Stimulated activated CD4-positive, alpha-beta T cell treated with anti-CD3 and anti-CD28 coated beads, Interleukin-12 subunit alpha, Interleukin-12 subunit beta, amount 100 ng/mL, for 24 hours (primary cell): ENCODE measurements at places on chromosomes 4 and X.

DNA sequence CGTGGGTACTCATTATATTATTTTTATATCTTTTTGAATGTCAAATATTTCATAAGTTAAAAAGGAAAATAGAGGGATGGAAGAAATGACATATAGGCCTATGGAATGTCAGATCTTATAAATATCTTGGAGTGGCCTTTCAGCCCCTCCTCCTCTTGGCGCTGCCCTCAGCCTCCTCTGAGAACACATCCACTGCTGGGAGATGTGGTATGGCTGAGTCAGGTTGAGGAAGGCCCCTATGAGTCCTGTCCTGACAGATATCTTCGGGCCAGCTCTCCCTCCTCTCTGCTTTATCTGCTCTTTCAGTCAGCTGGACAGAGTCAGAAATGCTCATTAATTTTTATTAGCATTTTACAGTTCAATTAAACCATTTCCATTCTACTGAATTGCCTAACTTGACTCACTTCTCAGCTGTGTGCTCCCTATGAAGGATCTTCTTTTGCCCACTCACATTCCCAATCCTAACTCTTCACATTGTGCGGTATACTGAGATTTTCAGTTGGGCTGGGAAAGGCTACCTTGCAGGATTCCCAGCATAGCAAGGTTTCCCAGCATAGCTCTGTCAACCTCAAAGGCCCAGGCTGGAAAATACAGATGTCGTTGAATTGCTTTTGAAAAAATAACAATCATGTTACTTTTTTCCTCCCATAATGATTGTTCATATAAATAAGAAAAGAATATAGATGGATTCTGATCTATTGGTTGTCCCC lies 128.0 kb downstream of the ARHGEF9 start:
- DNase-seq: no peak

- DNase-seq: no peak
These were observed 18.8 kb downstream of the SRPX2 start for GRCh38 chrX:100662796-100663195.

DNA sequence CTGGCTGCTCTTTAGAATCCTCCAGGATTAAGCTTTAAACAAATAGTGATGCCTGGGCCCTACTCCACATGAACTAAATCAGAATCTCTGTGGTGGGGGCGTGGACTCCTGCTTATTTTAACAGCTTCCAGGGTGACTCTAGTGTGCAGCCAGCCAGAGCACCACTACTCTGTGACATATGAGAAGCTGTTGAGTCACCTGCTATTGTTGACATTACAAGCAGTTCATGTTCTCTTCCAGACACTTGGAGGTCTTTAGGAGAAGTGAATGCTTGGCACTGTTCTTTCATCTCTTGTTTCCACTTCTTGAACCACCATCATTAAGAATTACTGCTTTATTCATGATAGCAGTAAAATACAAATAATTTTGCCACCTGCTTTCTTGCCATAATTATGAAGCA lies 426 bp upstream of the C4orf51 start:
- no peak for DNase-seq

- DNase-seq: no peak
These were observed 8.4 kb downstream of the UVSSA start for GRCh38 chr4:1355378-1355777.

- no peak for DNase-seq
These were observed 292.7 kb downstream of the GPAT3 start for GRCh38 chr4:83828601-83829000.

DNA sequence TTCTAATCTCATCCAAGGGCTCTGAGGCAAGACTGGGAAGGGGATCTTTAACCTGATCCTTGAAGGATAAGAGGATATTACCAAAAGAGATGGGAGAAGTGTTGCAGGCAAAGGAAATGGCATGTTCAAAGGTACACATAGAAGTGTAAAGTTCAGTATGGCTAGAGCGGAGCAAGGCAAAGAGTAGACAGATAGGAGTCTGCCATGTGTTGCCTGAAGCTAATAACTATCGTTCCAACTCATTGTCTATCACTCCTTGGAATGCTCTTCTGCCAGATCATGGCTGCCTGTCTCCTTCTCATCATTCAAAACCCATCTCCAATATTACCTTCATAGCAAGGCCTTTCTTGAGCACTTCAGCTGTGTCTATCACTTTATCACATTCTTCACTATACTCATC lies 55.2 kb upstream of the IL1RAPL2 start:
- DNase-seq: no peak

GRCh38 chrX:146006637-146007036 lies 189.0 kb downstream of the SLITRK2 start:
- no peak for DNase-seq

- DNase-seq: no peak
These were observed 48.1 kb upstream of the TLR3 start for GRCh38 chr4:186020793-186021407.

DNA sequence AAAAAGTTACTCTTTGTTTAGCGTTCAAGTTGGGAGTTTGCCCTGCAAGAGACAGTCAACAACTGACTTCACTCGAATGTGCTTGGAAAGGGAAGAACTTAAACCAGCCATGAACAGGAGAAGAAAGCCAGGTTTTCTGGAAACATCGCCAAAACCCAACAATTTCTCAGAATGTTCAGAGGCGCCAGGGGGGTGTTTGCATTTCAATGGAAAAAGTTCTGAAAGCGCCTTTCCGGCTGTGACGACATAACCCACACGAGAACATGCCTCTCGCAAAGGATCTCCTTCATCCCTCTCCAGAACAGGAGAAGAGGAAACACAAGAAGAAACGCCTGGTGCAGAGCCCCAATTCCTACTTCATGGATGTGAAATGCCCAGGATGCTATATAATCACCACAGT lies 78.1 kb upstream of the ADGRA3 start:
- DNase-seq: no peak

- no peak for DNase-seq
These were observed 384.6 kb downstream of the PPP3CA start for GRCh38 chr4:100962698-100963097.

DNA sequence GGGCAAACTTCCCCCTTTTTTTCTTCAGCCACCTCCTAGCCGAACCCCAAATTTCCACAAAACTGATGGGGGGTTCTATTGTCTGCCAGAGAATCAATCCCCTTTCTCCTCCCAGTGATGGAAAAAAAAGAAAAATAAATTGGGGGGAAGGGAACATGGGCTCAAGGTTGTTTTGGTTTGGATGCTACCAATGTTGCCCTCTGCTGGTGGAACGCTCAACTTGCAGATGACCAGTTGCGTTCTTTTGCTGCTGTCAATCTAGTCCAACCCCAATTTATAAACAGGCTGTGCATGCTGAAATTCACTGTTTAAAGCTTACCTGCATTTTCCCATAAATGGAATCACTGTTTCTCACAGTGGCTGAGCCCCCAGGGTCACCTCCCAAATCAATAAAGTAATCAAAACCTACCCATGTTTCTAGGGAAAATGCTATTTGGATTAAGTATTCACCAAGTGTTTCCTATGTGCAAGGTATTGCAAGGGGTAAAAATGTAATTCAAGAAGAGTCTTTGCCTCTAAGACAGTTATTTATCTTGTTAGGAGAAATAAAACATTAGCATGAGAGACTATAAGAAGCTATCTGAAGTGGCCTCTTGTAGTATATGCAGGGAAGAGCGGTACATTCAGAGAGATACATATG lies 116.7 kb upstream of the TMEM164 start:
- DNase-seq: no peak

GRCh38 chrX:30219372-30219771 lies 4.0 kb downstream of the MAGEB2 start:
- DNase-seq: no peak

DNA sequence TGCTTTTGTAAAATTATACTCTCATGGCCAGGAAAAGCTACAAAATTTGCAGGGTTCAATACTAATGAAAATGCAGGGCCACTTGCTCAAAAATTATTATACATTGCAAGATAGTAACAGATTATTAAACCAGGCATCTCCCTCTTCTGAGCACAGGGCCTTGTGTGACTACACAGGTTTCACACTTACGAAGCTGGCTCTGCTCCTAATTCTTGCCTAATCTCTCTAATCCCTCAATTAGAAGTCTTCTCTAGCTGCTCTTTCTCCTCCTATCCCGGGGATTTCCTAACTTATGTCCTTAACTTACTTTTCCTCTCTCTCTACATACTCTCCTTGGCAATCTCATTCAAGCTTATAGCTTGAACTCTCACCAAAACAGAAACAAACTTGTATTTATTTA lies 168.3 kb downstream of the AREG start:
- no peak for DNase-seq

DNA sequence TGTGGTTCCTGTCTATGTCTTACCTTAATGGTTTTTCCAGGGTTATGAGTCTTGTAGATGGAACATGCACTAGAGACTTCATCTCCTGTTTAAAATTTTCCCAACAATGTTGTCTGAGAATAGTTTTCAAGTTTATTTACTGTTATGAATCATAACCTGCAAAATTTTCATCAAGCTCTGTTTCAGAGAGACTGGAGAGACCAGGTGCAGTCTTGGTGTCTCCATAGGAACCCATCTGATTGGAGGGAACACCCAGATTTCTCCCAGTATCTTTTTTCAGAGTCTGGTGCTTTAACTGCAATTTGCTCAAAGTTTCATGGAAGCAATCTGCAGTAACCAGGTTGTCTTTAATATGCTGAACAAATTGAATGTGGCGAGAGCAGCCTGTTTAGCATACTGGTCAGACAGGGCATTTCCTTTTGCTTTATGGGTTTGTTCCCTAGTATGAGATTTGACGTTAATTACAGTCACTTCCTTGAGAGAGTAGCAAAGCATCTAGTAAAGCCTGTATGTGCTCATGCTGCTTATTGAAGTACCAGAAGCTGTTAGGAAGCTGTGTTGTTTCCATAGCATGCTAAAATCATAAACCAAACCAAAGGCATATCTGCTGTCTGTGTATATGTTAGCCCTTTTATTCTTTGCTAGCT lies 18.8 kb upstream of the VSIG1 start:
- DNase-seq: no peak

DNA sequence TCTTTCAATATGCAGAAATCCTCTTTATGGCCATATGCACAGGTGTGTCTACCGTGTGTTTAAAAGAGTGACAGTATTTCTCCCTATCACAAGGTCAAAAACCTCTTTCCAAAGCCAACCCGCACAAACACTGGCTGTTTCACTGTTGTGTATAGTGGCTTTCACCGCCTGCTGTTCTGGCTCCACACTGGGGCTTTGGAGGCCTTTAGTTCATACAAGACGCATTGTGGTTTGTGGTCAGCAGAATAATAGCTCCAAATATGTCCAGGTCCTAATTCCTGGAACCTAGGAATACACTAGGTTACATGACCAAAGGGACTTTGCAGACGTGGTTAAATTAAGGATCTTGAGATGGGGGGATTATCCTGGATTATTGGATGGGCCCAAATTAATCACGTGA lies 40.7 kb upstream of the FAM9A start:
- DNase-seq: no peak

- DNase-seq: no peak
These were observed 594.7 kb upstream of the GALNT7 start for GRCh38 chr4:172573899-172574298.

DNA sequence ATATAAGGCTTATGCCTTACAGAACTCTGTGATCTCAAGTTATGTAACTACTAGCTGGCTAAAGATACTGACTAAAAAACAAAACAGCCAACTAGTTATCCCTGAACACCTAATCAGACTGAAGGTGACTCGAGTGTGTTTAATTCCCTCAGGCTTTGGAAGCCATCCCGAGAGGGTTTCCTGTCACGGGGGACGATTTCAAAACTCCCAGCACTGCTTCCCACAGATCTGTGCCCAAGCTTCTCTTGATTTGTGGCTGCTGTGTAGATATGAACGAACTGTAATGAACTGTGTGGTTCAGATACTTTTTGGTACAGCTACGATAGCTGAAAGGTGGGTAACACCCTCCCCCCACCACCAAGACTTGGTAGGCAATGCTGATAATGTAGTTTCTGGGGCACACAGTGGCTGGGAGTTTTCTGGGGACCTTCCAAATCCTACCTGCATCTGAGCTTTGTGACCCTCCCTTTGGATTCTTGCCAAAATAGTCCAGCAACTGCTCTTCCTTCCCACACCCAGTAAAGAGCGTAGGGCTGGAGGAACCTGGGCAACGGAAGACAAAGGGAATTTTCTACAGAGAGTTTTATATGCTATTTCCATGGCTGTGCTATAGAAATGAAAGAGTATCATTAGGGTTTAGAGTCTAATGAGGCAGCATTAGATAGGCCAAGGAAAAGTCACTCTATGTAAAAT lies 148.8 kb downstream of the MGST2 start:
- no peak for DNase-seq

- DNase-seq: no peak
These were observed 134.9 kb downstream of the MAML3 start for GRCh38 chr4:140018931-140019618.

DNA sequence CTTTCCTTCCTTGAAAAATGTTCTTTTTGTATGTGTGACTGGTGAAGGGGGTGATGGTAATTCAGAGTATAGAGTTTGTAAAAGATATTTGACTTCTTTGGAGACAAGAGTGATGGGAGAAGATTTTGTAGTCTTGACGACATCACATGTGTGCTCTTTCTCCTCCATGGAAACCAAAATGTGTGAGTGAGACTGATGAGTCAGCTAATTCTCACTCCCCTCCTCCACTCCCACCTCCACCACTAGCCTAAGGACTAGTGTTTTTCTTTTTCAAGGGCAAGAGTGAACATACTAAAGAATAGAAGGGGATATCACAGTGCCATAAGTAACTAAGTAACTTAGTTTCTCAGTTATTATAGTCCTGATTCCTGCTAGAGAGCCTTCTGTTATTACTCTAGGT lies 14.0 kb upstream of the DGKK start:
- DNase-seq: no peak

GRCh38 chr4:12110627-12111026 lies 681.9 kb upstream of the HS3ST1 start:
- no peak for DNase-seq

- no peak for DNase-seq
These were observed 20.0 kb upstream of the VCX2 start for GRCh38 chrX:8191022-8191421.

DNA sequence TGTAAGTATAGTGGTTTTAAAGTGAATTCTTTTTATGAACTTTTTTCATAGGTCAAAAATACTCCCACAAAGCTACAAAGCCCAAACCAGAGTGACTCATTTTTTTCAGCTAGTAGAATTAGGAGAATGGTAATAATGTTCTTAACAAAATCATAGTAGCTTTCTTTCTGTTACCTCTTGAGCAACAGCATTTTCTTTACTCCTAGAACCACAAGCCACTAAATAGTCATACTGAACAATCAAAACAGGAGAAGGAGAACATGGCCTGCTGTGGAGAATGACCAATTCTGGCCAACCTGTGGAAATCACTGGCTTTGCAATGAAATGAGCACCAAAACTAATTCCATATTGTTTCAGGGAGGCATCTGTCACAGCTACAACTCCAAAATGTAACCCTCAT lies 112.9 kb downstream of the AMMECR1 start:
- DNase-seq: no peak

GRCh38 chrX:153382563-153383482 lies 18.3 kb downstream of the PNMA6E start:
- no peak for DNase-seq

- DNase-seq: no peak
These were observed 285.5 kb upstream of the ANKRD50 start for GRCh38 chr4:124997991-124998390.

- no peak for DNase-seq
These were observed 159.7 kb upstream of the ATP6AP2 start for GRCh38 chrX:40420899-40421729.
